ENCODE measurements at places on chromosomes 11 and 22.

- no peak for DNase-seq
Measured at GRCh38 chr11:125270711-125271110, 106.2 kb downstream of the PKNOX2 start.

- no peak for DNase-seq
Measured at GRCh38 chr11:82959987-82960778, 58.6 kb downstream of the DDIAS start.

DNA sequence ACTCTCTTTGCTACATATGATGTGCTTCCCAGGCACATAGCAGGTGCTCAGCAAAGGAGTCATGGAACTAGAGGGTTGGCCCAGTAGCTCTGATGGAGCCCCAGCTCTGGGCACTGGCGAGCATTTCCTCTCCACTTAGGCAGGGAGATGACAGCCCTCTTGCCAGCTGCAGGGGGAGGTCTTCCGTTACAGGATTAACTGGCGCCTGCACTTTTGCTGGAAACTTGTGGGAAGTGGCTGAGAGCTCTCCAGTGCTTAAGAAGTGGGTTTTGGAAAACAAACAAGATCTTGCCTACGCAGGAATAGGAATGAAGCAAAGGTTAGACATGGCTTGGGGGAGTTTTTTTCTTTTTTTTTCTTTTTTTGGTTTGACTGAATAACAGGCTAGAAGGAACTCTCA lies 75.5 kb downstream of the MICAL2 start:
- no peak for DNase-seq

DNA sequence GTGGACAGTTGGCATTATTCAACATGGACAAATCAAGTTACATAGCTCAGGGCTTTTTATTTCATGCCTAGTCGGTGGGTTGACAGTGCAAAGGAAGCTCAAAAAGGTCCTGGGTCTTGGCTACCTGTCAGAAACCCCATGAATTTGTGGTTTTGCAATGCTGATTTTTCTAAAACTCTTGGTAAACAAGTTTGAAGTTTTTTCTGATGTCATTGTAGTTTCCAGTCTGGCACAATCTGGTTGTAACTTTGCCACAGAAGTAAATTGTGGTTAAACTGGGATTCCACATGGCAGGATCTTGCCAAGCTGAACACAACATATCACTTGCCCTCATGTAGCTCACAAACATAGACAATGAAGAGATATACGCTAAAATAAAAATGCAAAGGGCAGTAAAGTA lies 100.8 kb downstream of the EHF start:
- DNase-seq, result no peak

DNA sequence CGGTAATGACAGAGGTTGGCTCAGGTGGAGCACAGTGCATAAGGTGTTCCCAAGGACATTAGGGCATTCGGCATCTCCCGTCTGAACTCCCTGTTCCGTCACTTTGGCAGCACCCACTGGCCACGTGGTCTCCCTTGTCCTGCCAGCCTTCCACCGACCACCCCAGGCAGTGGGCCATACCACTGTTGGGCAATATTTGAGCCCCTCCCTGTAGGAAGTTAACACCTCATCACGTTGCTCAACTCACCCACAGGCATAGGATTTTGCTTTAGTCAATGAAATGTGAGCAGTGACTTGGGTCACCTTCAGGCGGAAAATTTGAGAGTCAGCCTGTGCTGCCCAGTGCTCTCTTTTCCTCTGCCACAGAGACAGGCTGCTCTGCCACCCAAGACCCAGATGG lies 44.0 kb downstream of the SERPINH1 start:
- no peak for DNase-seq

DNA sequence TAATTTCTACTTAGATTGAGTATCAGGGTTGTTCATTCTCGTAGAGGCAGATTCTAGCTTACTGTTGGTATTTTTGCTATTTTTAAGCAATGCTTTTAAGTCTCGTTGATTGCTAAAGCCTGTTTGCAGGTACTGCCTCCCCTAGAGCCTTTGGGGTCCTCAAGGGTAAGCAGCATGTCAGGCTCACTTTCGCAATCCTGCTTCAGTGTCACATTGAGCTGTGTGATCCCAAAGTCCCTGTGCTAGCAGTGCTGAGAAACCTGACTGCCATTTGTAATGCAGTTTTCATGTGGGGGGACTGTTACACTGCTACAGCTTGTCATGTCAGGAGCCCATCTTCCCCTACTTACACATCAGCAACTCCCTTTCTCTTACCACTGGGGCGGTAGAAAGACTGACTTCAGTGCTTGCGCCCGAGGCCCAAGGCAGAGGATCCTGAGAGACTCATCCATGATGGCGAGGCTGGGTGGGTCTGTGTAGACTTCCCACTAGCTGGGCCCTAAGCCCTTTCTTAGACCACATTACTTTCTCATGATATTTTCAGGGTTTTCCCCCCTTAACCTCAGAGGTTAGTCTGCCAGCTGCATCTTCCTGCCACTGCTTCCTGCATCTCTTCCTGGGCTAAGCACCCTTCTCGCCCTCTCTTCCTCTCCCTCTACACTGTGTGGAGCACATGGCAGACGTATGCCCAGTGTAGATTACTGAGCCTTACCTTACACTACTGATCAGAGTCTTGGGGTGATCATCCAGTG lies 40.8 kb upstream of the ST14 start:
- DNase-seq, result no peak

GRCh38 chr11:69302447-69303020 lies 8.6 kb downstream of the MYEOV start:
- DNase-seq, result no peak

GRCh38 chr11:64083398-64084080 lies 47.8 kb downstream of the FLRT1 start:
- no peak for DNase-seq

- DNase-seq, result no peak
Measured at GRCh38 chr22:49079743-49080500, 747.8 kb downstream of the BRD1 start.

DNA sequence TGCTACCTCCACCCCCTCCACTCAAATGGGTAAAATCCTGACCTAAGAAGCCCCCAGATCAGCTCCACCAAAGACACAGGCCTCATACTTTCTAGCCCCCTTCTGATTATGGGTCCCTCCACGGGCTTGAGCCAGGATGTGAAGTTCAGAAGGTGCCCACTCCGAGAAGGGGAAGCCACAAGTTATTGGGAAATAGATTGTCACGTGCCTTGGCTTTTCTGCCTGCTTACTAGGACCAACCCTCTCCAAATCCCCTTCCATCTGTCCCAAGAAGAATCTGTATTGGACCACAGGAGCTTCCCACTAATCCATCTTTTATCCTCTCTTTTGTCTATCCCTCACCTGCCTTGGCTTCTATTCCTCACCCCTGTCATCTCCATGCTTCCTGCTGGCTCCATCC lies 3.0 kb upstream of the NRGN start:
- DNase-seq, result no peak

DNA sequence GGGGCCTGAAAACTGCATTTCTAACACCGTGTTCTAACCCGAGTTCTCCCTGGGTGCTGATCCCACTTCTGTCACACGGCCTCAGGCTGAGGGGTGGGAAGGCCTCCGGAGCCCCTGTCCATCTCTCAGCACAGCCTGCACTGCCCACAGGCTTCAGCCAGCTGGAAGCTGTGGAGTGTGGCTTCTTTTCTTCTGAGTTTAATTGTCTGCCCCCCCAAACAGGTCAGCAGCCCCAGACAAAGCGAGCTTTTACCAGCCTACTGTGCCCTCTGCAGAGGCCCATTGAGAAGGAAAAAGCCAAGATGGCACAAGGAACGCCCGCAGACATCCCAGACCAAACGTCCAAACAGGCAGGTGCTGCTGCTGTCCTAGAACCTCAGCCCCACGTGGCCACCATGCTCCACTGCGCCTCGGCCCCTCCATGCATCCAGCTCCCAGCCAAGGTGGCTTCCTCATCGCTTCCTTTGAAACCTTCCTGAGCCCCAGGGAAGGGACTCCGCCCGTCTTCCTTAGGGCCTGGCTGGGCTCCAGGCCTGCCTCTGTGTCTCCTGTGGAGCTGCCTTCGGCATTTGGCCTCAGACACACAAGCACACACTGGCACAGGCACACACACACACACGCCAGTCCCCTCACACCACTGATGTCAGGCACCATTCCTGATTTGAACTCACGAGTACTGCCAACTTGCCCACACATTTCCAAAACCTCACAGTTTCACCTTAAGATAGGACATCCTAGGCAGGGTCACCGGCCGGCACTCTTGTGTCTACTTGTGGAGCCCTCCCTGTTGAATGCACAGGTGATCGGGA lies 1.7 kb downstream of the MOB2 start:
- no peak for DNase-seq

GRCh38 chr11:14656536-14657457 lies 13.2 kb downstream of the PDE3B start:
- DNase-seq, result no peak

DNA sequence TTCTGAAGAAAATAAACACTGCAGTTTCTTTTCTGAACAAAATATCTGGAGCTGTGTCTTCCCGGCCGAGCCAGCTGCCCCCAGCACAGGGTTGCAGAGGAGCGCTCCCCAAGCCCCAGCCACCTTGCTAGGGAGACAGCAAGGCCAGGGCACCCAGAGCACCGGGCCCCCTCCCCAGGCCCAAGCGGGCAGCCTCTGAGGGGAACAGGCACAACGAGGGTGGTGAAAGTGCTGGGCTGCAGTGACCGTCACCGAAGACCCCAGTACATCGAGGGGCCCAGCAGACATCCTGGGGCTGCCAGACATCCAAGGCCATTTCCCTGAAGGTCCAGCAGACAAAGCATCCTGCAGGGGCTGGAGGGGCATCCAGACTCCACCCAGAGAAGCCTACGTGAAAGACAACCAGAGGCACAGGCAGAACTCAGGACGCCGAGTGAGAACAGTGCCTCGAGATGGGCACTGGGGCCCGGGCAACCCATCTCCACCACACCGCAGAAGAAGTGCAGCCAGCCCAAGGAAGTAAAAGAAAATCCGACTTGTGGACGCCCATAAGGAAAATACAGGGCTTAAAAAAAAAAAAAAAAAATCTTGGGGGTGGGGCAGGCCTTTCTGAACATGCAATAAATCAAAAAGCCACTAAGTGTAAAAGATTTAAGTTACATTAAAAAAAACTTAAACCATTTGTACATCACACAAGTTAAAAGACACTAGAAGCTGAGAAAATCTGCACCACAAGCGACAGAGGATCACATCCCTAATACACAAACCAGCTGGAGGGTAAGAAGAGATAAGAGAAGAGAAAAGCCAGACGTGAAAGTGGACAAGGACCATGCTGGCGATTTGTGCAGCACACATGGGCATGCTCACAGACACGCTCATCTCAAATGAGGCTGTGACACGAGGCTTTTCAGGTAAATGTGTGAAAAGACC lies 36.0 kb upstream of the COMT start:
- no peak for DNase-seq
